ENCODE measurements at places on chromosomes 3 and 15.

- DNase-seq = no peak
Observed at GRCh38 chr3:184676927-184677326, 34.9 kb downstream of the MAGEF1 start.

DNA sequence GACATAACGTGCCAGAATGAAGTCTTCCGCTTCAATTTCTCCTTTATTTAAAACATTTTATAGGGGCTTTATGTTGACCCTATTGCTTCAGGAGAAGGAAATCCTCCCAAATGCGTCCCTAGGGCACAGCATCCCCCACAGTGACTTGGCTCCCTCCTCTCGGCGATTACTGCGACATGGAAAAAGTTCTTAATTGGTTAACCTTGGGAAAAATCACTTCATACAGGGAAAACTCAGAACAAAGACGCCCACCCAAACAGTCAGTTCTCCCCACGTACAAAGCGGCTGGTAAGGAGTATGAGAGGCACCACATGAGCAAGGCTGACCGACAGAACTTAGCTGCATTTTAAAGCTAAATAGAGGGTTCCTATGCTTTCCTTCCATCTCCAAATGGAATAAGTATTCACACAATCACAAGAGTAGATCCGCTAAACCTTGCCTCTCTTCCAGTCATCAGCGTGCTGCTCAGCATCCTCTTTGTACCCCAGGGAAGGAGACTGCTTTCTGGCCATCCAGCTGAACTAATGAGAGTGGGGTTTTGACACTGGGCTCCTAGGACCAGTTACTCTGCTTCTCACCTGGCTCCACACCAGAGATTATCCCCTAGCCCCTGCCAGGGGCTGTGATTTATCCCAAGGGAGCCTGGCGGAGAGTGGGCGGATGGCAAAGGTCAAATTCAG lies 415.3 kb upstream of the WNT5A start:
- no peak for DNase-seq

DNA sequence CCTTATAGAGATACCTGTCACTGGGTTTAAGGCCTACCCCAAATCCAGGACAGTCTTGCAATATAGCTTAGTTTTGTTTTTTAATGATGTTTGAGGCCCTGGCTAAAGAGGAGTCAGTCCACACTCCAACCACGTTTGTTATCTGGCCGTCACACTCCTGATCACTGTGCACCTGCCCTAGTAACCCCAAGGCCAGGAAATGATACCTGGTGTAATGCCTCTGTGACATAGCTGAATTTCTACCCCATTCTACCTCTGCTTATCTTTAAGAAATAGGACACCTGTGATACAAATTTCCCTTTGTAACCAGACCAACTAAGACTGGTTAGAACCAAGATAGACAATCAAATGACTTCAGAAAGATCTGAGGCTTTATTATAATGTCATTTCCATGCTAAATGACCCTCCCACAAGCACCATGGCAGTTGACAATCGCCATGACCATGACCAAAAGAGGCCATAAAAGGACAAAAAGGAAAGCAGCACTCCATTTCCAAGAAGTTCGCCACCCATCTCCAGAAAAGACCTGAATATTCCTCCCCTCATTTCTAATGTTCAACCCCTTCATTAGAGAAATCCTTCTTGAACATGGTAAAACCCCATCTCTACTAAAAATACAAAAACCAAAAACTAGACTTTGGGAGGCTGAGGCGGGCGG lies 4.8 kb upstream of the RTP3 start:
- no peak for DNase-seq

DNA sequence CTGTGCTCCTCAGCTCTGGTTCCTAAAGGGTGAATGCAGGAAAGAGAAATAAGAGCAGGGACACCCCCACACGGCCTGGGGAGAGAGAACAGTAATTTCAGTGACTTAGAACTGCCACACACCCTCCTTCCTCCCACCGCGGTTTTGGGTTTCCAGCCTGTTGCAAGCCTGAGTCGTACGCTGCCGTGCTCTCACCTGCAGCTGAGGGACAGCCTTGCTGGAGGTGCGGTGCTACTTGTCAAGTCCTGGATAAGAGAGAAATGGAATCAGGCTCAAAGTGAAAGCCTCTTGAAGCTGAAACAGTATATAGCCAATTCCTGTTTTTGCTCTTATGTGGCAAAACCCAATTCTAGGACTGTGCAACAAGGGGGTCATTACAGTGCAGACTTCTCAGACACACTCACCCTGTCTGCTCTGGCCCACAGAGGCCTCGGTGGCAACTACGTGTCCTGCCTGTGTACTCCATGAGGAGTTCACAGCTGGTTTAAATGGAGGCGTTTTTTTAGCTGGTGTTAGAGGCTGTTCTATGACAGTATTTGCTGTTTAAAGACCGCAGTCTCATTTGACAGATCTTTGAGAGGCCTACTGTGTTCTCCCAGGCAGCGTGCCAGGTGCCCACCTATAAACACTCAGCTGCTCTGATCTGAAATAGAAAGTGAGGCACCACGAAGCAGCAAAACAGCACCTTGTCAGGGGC lies 42.9 kb downstream of the TBC1D2B start:
- DNase-seq = peak; percentile 53

DNA sequence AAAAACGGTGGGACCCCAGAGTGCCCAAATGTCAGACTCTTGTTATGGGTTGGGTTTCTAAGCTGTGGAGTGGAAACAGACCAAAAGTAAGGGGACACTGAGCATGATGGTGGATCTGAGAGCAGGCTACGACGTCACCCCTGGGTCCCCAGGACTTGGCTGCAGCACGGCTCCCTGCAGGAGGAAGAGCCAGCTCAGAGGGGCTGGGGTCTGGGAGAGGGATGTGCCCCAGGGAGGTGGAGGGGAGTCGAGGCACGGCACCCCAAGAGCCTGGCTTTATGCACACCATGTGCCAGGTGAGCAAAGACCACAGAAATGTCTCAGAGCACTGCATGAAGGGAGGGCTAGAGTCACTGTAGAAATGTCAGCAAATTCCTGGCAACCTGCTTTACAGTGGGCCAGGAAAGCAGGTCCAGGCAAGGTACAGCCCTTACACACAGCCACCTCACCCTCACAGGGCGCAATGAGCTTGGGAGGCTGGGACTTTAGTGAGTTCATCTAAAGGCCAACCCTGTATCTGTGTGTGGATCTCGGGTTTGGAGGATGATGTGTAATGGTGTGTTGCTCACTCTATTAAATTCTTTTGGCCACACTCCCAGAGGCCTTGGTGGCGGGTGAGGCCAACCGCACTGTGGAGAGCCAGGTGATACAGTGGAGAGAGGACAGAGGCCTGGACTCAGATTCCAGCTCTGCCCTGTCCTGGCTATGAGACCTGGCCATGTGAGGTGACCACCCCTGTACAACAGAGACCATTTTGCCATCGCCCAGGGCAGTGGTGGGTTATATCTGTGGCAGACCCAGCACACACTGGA lies 14.1 kb downstream of the CTSH start:
- DNase-seq = no peak

DNA sequence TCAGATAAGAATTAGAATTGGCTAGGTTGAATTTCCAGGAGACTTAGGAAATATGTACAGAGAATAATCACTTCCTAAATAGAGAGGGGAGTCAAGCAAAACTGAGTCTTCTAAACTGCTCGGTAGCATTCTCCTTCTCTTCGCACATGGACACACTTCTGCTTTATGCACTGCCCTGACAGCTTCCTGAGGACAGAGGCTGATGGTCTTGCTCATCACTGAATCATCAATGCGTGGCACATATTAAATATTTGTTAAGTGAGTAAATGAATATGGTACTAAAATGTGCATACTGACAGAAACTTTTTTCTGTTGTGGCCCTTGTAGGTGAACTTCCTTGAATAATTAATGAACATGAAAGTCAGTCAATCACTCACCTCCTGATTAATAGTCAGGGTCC lies 315.5 kb downstream of the FHIT start:
- DNase-seq = no peak

GRCh38 chr3:175479175-175479574 lies 620.0 kb downstream of the NAALADL2 start:
- no peak for DNase-seq

- DNase-seq = no peak
Observed at GRCh38 chr3:12428126-12428525, 56.2 kb upstream of the TSEN2 start.

GRCh38 chr15:37078566-37078965 lies 21.8 kb downstream of the MEIS2 start:
- DNase-seq = no peak

GRCh38 chr3:152301745-152302181 lies 33.0 kb downstream of the MBNL1 start:
- no peak for DNase-seq

- no peak for DNase-seq
Observed at GRCh38 chr3:171311784-171312183, 148.4 kb downstream of the TNIK start.

DNA sequence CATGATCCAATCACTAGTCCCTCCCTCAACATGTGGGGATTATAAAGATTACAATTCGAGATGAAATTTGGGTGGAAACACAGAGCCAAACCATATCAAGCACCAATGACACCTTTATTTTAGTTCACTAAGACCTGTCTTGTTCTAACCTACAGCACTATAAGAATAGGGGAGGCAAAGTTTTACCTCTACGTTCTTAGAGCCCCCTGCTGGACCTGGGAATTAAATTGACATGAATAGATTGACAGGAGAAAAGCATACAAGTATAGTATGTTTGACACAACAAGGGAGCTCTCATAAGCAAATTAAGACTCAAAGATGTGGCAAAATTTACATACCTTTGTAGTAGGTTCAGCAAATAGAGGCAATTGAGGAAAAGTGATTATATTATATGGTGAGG lies 974.4 kb upstream of the ALCAM start:
- no peak for DNase-seq

DNA sequence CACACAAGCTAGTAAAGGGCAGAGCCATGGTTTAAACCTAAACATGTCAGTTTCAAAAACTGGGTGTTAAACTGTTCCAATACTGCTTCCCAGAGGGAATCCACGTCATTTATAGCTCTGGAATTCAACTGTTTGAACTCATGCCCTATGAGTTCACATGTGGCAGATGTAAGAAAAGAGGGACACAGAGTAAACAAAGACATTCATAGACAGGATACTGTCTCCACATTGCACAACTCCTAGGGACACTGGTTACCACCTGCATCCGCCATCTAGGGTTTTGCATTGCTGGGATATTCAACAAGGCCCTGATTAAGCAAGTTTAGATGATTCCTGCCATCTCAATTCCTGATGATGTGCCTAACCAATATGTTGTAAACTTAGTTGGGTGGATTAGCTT lies 134.1 kb upstream of the COL8A1 start:
- no peak for DNase-seq

- no peak for DNase-seq
Observed at GRCh38 chr15:65819563-65819960, 27.5 kb upstream of the DENND4A start.

GRCh38 chr3:99708207-99708745 lies 69.9 kb downstream of the COL8A1 start:
- no peak for DNase-seq

DNA sequence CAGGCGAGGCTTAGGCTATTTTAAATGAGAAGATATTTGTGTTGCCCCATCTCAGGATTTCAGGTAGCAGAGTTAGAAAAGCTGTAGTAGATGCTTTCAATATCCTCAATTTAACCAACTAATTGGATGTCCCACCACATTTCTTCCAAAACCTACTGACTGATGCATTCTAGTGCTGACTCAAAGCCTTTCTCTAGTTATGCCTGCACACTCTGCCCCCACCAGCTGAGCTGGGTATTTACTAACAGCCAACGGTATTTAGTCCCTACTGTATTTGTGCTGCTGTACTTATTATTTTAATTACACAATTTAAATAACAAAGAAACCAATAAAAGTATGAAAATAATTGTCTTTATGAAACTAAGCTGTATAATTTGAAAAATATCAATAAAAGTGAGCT lies 139.5 kb downstream of the OSBPL10 start:
- no peak for DNase-seq

DNA sequence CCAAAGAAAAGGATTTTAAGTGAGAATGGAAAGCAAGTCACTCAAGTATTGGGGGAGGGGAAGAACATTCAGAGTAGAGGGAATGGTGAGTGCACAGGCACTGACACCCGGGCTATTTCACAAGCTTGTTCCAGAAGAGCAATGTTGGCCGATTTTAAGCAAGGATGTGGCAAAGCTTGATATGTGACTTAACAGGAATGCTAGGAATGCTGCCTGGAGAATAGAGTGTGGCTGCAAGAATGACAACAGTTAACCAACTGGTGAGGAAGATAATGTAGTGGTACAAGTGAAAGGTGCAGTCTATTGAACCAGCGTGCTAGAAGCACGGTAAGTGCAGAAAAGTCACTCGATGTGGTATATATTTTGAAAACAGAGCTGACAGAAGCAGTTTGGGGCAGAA lies 6.2 kb upstream of the CCDC80 start:
- no peak for DNase-seq

DNA sequence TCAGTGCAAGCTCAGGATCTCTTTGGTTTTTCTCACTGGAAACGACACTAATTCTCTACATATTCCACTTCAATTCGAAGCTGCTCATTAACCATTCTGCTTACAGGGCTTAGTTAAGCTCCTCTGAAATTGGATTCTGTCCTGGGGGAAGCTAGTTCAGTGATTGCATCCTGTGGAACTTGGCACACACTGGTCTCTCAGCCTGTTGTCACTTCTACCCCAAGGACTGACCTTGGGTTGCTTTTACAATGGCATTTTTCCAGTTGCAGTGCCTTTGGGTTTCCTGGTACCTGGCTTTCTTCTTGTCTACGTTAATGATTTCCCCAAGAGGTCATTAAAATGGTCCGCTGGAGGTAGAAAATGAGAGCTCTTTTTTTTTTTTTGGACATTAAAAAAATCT lies 33.3 kb upstream of the GABRB3 start:
- no peak for DNase-seq

DNA sequence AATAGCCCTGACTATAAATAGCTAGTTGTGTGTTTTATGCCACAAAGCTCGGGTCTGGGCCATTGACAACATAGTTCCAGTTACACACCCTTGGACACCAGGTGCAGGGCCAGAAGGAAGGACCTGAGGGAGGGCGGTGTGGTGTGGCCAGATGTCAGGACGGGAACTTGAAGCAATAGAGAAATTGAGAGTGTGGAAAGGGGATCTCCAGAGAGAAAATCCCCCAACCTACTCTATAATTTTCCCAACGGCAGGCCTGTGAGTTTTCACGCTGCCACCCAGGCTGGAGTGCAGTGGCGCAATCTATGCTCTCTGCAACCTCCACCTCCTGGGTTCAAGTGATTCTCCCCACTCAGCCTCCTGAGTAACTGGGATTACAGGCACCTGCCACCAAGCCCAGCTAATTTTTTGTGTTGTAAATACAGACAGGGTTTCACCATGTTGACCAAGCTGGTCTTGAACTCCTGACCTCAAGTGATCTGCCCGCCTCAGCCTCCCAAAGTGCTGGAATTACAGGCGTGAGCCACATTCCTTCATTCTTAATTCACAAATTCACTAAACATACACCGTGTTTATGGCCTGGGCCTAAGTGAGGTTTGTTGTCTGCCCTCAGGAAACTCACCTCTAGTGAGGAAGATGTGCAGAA lies 70.8 kb upstream of the KLF13 start:
- no peak for DNase-seq

Measured in stimulated activated CD4-positive, alpha-beta T cell treated with anti-CD3 and anti-CD28 coated beads, Interleukin-1b, Interleukin-23, amount 100 ng/mL, for 1 hour (primary cell).